GM12878 (cell line): ENCODE measurements at places on chromosomes 6 and 20.

GRCh38 chr20:1718604-1719384, 61.2 kb upstream of the SIRPG start:
- DNase-seq, result no peak

DNA sequence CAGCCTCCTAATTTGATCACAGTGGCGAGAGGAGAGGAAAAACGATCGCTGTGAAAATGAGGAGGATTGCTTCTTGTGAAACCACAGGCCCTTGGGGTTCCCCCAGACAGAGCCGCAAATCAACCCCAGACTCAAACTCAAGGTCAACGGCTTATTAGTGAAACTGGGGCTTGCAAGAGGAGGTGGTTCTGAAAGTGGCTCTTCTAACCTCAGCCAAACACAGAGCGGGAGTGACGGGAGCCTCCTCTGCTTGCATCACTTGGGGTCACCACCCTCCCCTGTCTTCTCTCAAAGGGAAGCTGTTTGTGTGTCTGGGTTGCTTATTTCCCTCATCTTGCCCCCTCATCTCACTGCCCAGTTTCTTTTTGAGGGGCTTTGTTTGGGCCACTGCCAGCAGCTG, 28.7 kb downstream of the SAYSD1 start:
- DNase-seq, result peak; percentile 26

- no peak for DNase-seq
These were observed 41.2 kb downstream of the CD40 start for GRCh38 chr20:46159101-46159897.

- DNase-seq, result no peak
These were observed 3.0 kb downstream of the ARFRP1 start for GRCh38 chr20:63704749-63705117.

DNA sequence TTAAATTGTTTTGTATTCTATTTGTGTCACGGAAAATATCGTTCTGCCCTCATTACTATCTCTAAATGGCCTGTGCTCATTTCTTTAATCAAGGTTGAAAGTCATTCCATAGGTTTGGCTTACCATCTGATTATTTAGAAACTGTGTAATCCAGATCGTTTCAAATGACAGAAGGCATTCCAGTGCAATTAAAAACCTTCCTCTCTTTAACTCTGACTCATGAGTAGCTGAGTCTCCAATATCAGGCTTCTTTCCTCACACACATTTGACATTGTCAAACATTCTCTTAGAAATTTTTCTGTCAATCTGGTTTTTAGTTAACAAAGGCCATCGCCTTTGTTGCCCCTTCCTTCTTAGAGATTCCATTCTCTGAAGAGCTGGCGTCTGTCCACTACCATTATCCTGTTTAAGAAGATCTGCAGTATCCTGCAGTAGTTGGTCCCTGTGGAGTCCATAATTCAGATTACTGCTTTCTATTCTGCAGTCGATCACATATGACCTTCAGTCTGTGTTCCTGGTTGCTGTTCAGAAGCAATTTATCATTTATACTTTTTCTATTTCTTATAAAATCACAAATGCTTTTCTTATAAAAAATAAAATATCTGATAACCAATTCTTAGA, 3.9 kb upstream of the TRDN start:
- DNase-seq, result no peak

- no peak for DNase-seq
These were observed 202.1 kb downstream of the ARHGAP18 start for GRCh38 chr6:129507846-129508245.

DNA sequence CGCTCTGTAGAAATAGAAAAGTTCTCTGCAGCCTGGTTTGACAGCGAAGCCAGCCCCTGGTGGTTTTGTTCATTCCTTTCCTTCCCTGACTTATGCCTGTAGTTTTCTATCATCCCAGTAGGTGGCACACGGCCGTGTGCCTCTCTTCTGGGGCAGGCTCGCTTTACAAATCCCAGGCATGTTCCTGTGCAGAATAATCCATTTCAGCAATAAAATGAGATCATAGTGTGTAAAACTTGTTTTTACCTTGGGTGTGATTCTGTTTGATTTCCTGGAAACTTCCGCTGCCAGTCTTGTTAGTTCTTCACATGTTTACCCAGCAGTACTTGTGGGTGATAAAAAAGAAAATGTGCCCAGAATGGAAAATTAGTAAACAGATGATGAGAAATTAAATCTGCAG, 7.4 kb upstream of the INSM1 start:
- DNase-seq, result no peak

DNA sequence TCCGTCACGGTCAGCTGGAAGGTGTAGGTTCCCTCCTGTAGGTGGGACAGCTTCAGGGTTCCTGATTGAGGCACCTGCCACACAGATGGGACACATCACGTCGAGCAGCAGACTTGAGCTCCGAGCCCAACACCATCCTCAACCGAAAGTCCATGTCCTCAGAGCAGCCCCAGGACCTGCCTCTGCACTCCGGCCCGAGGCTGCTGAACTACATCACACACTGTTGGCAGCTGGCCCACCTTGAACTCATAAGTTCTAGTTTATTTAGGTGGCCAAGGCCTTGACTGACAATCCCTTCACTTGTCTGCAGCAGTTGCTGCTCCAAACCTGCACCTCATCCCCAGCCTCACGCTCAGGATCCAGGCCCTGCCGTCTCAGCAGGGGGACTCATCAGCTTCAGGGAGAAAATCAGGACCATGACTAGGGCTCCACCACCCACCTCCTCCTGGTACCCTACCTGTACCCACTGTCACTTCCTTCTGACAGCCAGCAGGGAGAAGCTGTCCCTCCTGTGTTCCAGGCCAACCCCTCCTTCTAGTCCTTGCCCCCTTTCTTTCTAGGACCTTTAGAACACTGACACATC, 21.0 kb downstream of the LRP11 start:
- DNase-seq, result no peak

- no peak for DNase-seq
These were observed 1.3 kb downstream of the MCUR1 start for GRCh38 chr6:13813026-13813425.
